Small intestine (tissue), 16 donors: ENCODE measurements at places on chromosomes 1 and 21. TPM values are rescaled to one million over a fixed set of nuclear protein-coding genes. Genes with fewer than 3 reads are reported as not detected.

- no peaks in the 10 kb centered on the region for H3K36me3 ChIP-seq
- no peak for DNase-seq
- no peaks in the 10 kb centered on the region for H3K4me1 ChIP-seq
Measured at GRCh38 chr1:53563611-53564010, 104.4 kb downstream of the DMRTB1 start.

The MCOLN3 gene
- polyA plus RNA-seq: 192 TPM

- H3K36me3 ChIP-seq: no peaks in the 10 kb centered on the region
- no peak overlapping the region for H3K4me3 ChIP-seq
- H3K27me3 ChIP-seq: no peaks in the 10 kb centered on the region
Measured at GRCh38 chr1:33424205-33424604, 6.7 kb downstream of the PHC2 start.

DNA sequence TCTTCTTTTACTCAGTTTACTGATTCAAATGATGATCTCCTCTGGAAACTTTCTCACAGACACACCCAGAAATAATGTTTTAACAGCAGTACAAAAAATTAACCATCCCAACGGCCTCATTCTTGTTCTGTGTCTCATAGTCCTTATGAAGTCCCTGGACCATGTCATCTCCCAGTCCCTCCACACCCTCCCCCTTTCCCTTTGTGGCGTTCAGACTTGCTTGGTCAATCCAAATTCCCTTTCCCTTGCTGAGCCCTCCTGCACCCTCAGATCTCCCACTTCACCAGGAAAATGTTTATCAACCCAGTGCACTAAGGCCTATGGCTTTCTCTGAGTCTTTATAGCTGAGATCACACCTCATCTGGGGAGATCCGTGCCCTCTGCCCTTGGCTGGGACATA is 85.9 kb downstream of the CENPF start:
- H3K27me3 ChIP-seq: no peaks in the 10 kb centered on the region
- no peak overlapping the region for H3K4me3 ChIP-seq
- no peak for DNase-seq
- H3K36me3 ChIP-seq: no peaks in the 10 kb centered on the region
- H3K27ac ChIP-seq: no peak overlapping the region
- no peaks in the 10 kb centered on the region for H3K4me1 ChIP-seq

The SNX7 gene
- 47.6 TPM for polyA plus RNA-seq

- H3K4me1 ChIP-seq: no peaks in the 10 kb centered on the region
- no peaks in the 10 kb centered on the region for H3K27me3 ChIP-seq
- H3K36me3 ChIP-seq: no peaks in the 10 kb centered on the region
- no peak overlapping the region for H3K4me3 ChIP-seq
- DNase-seq: no peak
- H3K27ac ChIP-seq: no peak overlapping the region
Measured at GRCh38 chr1:94153133-94153532, 32.2 kb upstream of the ABCA4 start.

The TRIM63 gene
- polyA plus RNA-seq: 11.3 TPM

The CLCA2 gene
- polyA plus RNA-seq: 0.37 TPM

The RGS4 gene
- 2.7 TPM for polyA plus RNA-seq

DNA sequence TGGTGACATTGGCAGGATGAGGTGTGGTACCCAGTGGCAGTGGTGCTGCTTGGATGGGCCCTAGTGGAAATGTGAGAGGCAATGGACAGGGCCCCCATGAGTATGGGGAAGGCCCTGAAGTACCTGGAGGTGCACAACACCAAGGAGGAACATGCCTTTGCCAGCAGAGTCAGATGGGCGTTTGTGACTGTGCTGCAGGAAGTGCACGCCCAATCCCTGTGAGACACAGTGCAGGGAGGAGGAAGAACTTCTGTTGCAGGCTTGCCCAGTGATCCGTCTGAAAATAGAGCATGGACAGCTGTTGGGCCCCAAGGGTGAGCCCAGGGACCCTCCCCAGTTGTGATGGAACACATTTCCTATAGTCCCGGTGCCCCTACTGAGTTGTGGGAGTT is 42.7 kb downstream of the GJA5 start:
- H3K4me3 ChIP-seq: no peak overlapping the region
- no peak overlapping the region for H3K27ac ChIP-seq
- no peaks in the 10 kb centered on the region for H3K4me1 ChIP-seq

DNA sequence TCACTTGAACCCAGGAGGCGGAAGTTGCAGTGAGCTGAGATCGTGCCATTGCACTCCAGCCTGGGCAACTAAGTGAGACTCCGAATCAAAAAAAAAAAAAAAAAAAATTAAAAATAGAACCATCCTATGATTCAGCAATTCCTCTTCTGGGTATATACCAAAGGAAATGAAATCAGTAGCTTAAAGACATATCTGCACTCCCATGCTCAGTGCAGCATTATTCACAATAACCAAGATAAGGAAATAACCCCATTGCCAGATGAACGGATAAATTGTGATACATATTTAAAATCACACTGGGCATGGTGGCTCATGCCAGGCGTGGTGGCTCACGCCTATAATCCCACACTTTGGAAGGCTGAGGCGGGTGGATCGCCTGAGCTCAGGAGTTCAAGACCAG is 23.8 kb downstream of the ALDH9A1 start:
- no peaks in the 10 kb centered on the region for H3K27me3 ChIP-seq
- H3K36me3 ChIP-seq: peaks cover 34% of the 10 kb centered on the region
- H3K27ac ChIP-seq: no peak overlapping the region
- DNase-seq: no peak
- H3K4me3 ChIP-seq: no peak overlapping the region

GRCh38 chr1:70573317-70573843 is 162.3 kb downstream of the CTH start:
- DNase-seq: no peak
- no peak overlapping the region for H3K4me3 ChIP-seq
- H3K36me3 ChIP-seq: no peaks in the 10 kb centered on the region
- H3K4me1 ChIP-seq: no peaks in the 10 kb centered on the region
- H3K27ac ChIP-seq: no peak overlapping the region

The CEPT1 gene
- 10.0 TPM for polyA plus RNA-seq

DNA sequence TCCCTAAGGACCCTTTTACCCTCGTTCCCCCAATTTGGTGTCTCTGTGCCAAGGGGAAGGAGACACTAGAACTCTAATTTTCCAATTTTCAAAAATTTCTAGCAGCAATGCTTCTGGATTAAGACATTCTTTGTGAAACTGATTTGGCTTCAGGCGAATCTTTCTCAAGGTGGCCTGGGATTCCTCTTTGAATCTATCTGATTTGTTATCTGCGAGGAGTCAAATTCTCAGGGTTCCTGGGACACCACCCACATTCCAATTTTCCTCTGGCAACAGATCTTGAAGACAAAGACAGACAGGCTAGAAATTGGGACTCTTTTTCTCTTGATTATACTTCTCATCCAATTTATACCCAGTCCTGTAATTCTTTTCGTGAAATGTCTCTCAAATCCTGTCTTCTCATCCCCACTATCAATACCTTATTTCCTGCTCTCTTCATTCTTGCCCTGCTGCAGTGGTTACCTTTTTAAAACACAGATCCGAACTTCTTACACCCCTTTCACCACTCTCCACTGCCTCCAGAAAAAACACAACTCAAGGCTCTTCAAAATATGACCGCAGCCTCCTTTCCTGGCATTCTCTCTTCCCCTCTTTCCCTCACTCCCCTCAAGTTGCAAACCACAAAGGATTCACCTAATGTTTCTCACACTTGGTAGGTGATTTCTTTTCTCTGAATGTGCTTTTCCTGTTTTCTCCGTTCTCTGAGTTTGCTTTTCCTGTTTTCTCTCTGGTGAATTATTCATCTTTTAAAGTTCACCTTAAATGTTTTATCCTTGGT is 2.7 kb upstream of the MPZL1 start:
- H3K27me3 ChIP-seq: no peaks in the 10 kb centered on the region
- H3K36me3 ChIP-seq: no peaks in the 10 kb centered on the region
- H3K4me3 ChIP-seq: no peak overlapping the region
- no peak overlapping the region for H3K27ac ChIP-seq
- H3K4me1 ChIP-seq: peaks cover 20% of the 10 kb centered on the region

The GNG12 gene
- 52.8 TPM for polyA plus RNA-seq

DNA sequence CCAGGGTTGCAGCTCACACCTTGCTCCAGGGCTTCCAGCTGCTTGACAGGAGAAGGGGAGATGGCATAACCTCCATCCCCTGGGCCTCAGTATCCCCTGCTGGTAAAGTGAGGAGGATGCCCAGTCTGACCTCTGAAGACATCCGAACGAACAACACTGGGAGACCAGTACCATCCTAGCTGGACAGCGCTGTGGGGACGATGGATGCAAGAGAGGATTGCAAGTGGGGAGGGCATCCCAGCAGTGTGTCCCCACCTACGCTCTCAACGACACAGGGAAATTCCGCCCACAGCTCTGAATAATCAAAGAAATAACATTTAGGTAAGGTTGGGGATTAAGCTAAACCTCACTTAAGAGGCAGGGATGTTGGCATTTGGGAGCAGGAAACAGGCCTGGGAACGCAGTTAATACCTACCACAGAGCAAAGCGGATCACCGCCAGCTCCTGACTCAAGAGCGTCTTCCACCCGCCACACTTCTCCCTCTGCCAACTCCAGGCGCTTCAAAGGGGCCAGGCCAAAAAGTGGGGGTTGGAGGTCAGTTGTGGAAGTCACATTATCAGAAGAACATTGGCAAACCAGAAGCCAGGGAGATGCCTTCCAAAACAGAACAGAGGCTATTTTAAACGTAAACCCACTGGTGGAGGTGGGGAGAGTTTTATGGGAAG is 47.6 kb downstream of the SSBP3 start:
- no peaks in the 10 kb centered on the region for H3K27me3 ChIP-seq
- H3K4me3 ChIP-seq: no peak overlapping the region
- no peaks in the 10 kb centered on the region for H3K36me3 ChIP-seq

The FNDC10 gene
- 2.2 TPM for polyA plus RNA-seq

The MINDY1 gene
- 24.0 TPM for polyA plus RNA-seq

DNA sequence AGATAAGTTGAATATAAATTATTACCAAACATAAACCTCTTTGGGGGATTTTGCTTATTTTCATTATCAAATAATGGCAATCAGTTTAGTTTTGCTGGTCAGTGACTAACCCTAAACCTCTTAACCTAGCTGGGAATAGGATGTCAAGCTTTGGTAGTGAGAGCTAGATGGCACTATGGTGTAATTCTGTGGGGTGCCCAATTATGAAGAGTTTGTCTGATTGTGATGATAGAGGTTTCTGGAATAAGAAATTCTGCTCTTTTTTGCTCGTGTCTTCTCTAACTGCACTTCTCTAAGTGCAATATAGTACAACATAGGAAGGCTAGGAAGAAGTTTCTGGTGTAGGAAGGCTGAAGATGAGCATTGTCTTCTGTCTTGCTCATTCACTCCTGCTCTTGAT is 59.8 kb downstream of the XCL1 start:
- DNase-seq: no peak
- peaks cover 6% of the 10 kb centered on the region for H3K4me1 ChIP-seq
- no peak overlapping the region for H3K27ac ChIP-seq
- H3K36me3 ChIP-seq: no peaks in the 10 kb centered on the region

- H3K27ac ChIP-seq: no peak overlapping the region
- no peak overlapping the region for H3K4me3 ChIP-seq
- DNase-seq: peak; percentile 19
- no peaks in the 10 kb centered on the region for H3K4me1 ChIP-seq
- H3K36me3 ChIP-seq: no peaks in the 10 kb centered on the region
- H3K27me3 ChIP-seq: no peaks in the 10 kb centered on the region
Measured at GRCh38 chr1:195735140-195735539, 873.1 kb downstream of the KCNT2 start.

- H3K36me3 ChIP-seq: no peaks in the 10 kb centered on the region
- no peaks in the 10 kb centered on the region for H3K27me3 ChIP-seq
- H3K4me3 ChIP-seq: no peak overlapping the region
- peaks cover 47% of the 10 kb centered on the region for H3K4me1 ChIP-seq
Measured at GRCh38 chr1:158005224-158005623, 11.8 kb downstream of the KIRREL1 start.

- H3K27ac ChIP-seq: no peak overlapping the region
- no peaks in the 10 kb centered on the region for H3K36me3 ChIP-seq
- H3K27me3 ChIP-seq: no peaks in the 10 kb centered on the region
- H3K4me3 ChIP-seq: no peak overlapping the region
- no peak for DNase-seq
- H3K4me1 ChIP-seq: no peaks in the 10 kb centered on the region
Measured at GRCh38 chr1:166283190-166283589, 116.4 kb upstream of the FAM78B start.
